ENCODE measurements at places on chromosomes 7 and 10.

DNA sequence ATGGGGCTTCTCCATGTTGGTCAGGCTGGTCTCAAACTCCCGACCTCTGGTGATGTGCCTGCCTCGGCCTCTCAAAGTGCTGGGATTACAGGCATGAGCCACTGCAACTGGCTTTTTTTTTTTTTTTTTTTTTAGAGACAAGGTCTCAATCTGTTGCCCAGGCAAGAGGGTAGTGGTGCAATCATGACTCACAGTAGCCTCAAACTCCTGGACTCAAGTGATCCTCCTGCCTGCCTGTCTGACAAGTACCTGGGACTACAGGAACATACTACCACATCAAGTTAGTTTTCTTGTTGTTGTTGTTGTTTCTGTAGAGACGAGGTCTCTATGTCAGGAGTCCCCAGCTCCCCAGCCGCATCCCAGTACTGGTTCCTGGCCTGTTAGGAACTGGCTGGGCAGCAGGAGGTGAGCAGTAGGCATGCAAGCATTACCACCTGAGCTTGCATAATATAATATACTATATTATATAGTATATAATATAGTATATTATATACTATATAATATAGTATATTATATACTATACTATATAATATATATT lies 55.7 kb downstream of the TPK1 start:
- DNase-seq = no peak

DNA sequence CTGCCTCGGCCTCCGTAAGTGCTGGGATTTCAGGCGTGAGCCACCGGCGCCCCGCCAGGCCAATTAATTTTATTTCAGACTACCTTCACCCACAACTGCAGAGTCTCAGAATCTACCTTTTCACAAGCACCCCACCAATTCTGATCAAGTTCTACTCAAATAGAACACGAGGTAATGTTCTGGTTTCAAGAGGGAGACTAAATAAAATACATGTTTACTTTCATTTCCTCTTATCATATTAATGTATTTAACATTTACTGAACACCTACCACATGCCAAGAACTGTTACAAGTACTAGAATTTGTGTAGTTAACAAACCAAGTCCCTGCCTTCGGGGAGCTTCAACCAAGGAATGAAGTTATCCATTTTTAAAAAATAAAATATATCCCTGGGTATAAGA lies 25.5 kb upstream of the RGS10 start:
- DNase-seq = no peak

DNA sequence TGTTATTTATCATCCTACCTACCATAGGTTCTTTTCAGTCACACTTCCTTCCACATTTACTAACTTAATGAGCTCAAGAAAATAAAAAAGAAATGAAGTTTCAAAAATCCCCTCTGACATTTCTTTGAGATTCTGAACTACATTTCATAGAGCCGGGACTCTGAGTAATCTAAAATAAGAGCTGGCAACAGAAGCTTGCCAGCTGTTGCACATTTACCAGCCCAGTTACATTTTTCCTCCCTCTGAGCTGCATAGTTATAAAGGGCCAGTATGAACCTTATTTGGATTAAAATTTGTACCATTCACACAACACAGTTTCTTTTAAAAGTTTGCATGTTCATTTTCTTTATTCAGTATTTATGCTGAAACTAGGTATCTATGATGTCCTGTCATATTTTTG lies 119.5 kb upstream of the CAV2 start:
- DNase-seq = no peak

DNA sequence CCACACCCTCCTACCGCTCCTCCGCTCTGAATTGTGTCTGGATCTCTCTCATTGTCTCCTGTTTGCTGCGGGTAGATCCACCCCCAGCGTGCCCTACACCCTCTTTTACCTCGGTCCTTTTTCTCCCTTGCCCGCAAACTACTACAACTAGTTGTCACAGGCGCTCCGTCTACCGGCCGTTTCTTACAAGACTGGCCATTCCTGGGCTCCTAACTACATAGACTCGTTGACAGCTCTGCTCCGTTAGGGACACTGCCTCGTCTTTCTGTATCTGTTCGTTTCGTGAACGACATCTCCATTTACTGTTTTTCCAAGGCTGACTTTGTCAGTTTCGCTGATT lies 786 bp downstream of the TAF3 start:
- peak; percentile 53 for DNase-seq

DNA sequence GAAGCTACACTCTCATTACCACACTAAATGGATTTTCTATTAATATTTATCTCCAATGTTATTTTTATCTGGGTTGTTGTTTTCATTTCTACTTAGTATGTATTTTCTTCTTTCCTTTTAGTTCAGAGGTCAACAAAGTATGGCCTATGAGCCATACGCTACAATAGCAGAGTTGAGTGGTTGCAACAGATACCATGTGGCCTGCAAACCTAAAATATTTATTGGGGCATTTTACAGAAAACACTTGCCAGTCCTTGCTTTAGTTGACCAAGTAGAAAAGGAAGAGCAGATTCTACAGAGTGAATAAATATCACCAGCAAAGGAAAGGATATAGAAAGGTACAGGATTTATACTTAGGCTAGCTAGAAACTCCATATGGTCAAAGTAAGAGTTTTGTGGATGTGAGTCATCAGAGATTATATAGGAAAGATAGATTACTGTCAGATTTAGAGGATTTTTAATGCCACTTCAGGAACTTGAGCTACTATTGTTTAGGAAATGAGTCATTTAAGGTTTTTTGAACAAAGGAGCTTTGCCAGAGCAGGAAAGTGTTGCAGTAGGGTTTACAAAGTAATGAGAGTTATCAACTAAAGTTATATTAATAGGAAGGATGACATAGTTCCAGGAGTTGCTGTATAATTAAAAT lies 323.3 kb upstream of the KAT6B start:
- DNase-seq = no peak

- DNase-seq = no peak
Observed at GRCh38 chr7:133060004-133060403, 21.9 kb downstream of the CHCHD3 start.

GRCh38 chr7:7969306-7970236 lies 975 bp downstream of the GLCCI1 start:
- peak; percentile 45 for DNase-seq

DNA sequence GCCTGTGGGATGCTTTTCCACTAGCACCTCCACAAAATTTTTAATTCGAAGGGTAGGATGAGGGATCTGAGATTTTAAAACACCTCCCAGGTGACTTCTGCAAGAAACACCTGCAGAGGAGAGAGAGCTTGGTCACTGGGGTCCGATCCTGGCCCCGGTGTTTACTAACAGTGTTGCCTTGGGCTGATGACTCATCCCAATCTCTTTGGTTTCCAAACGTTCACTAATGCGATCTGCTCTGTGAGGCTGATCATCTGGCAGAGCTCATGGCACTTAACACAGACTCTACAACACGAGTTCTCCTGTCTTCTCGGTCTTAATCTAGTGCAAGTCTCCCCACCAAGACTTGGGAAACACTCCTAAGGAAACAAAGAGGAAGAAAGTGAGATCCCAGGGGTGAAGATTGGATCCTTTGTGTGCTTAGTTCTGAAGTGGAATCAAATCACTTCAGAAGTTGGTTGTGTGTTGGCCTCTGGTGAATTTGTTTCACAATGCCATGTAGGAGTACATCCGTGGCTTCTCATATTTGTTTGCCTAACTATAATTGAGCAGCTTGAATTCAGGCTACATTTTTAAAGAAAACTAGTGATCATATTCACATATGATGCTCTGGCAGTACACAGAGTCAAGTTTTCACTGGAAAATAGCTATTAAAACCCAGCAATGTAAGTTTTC lies 407.9 kb downstream of the NRG3 start:
- DNase-seq = no peak

DNA sequence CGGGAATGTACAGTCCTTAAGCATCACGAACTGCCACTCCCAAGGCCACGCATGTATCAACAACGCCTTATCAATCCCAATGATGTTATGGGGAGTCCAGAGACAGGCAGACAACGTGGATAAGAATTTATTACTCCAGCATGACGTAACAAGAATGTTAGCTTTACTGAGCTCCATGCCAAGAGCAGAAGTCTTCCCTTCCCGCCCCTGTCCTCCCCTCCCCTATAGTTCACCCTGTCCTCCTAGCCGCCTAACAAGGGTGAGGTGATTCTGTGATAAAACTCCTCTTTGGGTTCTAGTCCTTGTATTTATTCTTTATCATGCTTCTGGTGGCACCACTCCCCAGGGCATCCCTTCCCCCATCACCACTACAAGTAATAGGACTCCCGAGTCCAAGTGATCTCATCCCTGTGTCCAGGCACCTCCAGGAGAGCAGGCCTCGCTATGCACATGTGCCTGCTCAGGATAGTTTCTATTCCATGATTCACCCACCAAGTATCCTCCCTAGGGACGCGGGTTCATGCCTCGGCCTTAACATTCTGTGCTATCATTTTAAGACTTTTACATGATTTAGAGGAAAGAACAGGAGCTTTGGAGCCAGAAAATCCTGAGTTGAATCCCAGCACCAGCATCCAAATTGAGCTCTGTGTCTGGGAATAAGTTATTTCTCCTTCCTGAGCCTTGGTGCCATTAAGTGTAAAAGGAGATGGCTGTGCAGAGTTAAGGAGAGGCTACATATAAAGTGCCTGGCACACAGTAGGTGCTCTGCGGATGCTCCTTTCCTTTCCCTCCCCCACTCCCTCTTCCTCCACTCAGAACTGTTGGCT lies 15.4 kb downstream of the GSDME start:
- no peak for DNase-seq
